ENCODE measurements at places on chromosomes 7 and 10.

DNA sequence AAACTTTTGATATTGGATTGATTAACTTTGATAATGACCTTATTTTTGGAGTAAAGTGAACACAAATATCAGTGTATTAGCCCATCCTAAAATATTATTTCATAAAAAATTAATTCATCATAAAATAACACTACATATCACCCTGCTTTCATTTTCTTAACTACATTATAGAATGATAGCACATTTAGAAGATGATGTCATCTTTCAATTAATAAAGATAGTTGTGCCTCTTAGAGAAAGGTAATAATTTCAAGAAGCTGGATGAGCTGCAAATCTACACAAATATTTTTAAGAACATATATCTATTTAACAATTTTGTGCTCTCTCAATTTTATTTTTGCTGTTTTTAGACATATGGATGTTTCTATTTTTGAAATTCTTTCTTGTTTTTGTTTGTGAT, 126.1 kb downstream of the CNTNAP2 start:
- no peak for DNase-seq

DNA sequence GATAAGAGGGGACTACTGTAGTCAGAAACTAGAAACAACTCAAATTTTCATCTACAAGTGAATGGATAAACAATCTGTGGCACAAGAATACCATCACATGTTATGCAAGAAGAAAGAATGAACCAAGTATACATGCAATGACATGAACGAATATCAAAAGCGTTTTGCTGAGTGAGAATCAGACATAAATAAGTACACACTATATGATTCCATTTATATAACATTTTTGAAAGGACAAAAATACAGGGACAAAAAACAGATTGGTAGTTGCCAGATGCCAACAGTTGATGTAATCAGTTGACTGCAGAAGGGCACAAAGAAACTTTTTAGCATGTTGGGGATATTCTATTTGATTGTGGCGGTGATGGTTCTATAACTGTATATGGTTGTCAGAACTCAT, 33.6 kb downstream of the CTNNA3 start:
- no peak for DNase-seq

DNA sequence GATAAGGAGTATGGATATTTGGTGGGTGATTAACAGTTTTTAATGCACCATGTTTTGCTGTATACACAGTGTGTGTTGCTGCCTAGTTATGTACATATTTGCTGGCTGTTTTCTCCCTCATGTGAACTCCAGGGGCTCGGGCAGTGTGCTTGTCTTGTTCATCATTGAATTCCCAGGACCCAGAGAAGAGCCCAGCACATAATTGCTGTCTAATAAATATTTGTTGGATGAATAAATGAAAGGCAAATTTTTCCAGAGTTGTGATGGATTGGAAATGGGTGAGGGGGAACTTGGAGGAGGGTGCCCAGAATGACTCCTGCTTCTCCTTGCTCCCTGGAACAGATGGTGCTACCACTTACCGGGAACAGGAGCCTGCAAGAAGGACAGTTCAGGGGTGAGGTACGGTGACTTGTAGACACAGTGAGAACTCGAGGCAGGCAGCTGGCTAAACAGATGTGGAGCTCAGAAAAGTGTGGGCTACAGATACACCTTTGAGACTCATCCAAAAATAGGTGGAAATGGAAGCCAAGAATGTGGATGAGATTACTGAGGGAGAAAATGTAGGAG, 586.8 kb upstream of the MGMT start:
- DNase-seq = no peak

DNA sequence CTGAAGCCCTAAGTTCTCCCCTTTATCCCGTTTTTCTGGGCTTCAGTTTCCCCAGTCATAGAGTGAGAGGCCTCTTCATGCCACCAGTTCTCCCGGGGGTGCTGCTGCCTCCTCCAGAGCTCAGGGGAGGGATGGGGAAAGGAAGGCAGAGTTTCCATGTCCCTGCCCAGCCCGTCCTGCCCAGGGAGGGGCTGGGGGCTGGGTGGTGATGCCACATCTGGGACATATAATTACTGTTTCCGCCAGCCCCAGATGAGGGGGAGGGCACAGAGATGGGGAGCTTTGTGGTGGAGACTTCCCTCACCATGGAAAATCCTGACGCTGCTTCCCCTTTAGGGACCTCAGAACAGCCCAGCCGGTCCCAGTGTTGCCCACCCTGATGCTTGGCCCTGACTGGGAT, 4.1 kb downstream of the AQP1 start:
- DNase-seq = no peak

- no peak for DNase-seq
Observed at GRCh38 chr10:27366769-27367168, 126.2 kb upstream of the ACBD5 start.

GRCh38 chr7:97439637-97440214, 292.2 kb upstream of the TAC1 start:
- DNase-seq = no peak

- DNase-seq = no peak
Observed at GRCh38 chr10:63646491-63646890, 125.3 kb downstream of the REEP3 start.

- DNase-seq = peak; percentile 5
Observed at GRCh38 chr10:79562135-79562756, 2.0 kb upstream of the SFTPA2 start.

DNA sequence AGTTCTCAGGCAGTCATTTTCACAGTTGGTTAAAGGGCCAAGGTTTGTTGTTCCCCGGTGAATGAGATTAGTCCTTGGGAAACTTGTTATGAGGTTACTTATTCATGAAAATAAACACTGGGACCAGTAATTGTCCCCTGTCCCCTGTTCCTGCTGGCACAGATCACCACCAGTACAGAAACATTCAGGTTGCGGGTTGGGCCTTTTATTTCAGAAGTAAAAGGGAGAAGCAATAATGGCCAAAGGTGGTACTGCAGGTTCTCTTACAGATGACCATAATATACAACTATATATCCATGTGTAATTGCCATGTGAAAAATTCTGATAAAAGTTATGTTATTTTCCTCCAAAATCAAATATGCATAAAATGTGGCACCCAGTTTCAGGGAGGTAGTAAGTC, 442.0 kb downstream of the SORCS1 start:
- no peak for DNase-seq

DNA sequence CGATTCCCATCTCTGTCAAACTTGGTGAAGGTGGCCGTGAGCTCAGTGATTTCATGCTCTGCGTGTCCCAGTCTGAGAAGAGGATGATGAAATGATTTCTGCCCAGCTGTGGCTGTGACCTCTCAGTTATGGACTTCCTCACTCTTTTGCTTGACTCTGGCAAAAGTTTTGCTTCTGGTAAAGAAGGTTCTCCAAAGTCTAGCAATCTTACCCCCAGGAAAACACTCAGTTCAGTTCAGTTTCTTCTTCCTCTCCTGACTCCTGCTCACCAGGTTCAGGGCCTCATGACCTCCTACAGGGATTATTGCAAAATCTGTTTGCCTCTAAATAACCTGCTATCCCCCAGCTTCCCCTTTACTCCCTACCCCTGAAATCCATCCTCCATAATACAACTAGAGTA, 4.9 kb upstream of the BLOC1S2 start:
- DNase-seq = no peak

GRCh38 chr10:49183596-49184542, 4.3 kb downstream of the TMEM273 start:
- DNase-seq = no peak

DNA sequence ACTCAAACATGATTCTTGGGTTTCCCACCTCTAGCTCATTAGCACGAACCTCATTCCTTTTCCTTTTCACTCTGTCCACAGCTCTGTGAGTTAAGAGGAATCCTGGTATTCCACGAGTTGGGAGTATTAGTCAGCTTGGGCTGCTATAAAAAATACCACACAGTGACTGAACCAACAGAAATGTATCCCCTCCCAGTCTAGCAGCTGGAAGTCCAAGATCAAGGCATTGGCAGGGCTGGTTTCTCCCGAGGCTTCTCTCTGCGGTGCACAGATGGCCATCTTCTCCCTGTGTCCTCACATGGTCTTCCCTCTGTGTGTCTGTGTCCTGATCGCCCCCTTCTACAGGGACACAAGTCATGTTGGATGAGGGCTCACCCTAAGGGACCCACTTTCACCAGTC, 261.6 kb downstream of the TNS3 start:
- DNase-seq = no peak

- no peak for DNase-seq
Observed at GRCh38 chr10:85152496-85152895, 824.1 kb downstream of the CCSER2 start.

DNA sequence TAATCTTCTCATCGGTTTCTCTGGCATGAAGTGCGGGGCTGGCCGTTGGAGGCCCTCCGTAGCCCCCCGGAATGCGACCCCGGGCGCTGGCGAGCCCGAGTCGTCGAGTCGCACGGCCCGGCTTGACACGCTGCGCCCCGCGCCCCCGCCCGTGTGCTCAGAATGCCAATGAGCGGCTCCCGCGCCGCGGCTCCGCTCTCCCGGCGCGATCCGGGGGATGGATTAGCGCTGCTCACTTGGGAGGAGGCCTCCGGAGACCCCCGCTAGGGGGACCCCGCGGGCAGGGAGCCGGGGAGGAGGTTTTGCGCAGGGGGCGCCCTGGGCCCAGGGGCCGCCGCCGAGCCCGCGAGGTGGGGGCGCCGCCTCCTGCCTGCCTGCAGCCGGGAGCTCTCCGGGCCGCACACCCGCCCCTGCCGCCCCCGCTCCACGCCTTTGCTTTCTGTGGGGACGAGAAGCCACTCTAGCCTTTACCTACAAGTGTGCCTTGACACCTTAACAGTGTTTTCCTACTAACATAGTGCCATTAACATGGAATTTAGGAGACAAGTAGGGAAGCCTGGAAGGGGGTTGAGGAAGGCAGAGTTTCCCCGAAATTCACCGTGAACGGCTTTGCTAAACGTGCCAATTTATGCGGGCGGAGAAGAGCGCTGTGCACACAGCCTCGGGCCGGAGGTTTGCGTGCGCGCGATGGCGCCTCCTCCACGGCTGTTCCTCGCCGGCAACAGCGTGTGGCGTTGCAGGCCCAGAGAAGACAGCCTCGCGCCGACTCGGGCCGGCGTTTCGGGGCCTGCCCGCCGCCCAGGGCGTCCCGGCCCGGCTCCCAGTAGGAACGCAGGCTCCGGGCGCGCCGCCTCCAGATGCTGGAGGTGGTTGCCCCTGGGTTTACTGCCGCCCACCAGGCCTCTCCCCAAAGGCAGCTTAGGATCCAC, 7.1 kb downstream of the SHH start:
- peak; percentile 74 for DNase-seq

- no peak for DNase-seq
Observed at GRCh38 chr7:30937416-30937815, 25.8 kb downstream of the AQP1 start.

- no peak for DNase-seq
Observed at GRCh38 chr10:79435271-79436065, 10.0 kb downstream of the ZCCHC24 start.

DNA sequence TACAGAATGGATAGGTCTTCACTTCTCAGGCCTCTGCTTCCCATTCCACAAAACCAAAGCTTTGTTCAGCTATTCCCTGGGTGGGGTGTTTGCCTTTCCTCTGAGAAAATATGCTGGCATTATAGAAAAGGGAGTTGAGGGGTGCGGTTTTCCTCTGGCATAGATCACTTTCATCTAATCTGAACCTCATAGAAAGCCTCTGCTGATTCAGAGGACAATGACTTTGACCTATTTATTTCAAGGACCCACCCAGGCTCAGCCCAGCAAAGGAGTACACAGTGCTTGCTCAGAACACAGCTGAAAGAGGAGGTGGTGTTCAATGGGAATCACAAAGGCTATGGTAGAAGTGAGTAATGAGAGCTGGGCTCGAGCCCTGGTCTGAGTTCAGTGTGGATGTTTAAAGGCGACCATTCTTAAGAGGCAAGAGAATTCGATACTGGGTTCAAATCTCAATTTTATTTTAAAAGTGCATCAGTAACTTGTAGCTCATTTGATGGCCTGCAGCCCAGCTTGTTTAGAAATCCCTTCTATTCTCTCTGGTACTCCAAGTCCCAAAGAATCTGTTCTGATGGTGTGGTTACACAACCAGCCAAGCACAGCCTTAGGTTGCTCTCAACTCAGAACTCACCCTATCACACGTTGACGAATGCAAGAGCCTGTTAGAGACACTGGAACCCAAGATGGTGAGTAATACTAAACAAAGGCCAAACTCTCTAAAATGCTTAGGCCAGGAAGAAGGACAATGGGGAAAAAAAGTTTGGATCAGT, 1012.8 kb downstream of the LRMDA start:
- DNase-seq = no peak

- no peak for DNase-seq
Observed at GRCh38 chr10:125886914-125887512, 5.9 kb upstream of the DHX32 start.

- DNase-seq = no peak
Observed at GRCh38 chr10:1063232-1063865, 7.2 kb downstream of the WDR37 start.

- DNase-seq = no peak
Observed at GRCh38 chr10:53255661-53256205, 483.1 kb upstream of the MBL2 start.

DNA sequence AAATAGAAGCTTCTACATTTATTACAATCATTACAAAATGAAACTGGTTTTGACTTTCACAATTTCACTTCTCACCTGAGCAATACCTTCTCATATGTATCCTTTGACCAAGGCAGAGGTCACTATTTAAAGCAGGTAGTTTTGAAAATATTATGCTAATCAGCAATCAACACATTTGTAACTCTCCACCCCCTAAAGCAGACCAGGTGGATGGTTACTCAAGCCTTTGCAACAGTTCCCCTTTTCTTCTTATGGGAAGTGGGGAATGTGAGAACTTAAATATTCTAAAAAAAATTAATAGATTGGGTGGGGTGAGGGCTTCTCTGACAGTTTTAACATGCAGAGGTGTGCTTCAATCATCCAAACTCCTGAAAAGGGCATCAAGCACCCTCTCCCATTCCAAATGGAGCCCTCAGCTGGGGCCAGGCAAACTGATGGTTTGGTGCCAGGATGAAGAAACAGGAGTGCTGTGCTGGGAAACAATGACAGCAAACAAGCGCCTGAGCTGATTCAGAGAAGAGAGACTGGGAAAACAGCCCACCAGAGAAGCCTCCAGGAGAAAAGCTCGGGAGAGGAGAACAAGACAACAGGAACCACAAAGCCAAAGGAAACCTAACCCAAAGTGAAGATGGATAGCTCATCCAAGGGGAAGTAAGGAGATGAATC, 17.1 kb downstream of the RAPGEF5 start:
- DNase-seq = no peak

DNA sequence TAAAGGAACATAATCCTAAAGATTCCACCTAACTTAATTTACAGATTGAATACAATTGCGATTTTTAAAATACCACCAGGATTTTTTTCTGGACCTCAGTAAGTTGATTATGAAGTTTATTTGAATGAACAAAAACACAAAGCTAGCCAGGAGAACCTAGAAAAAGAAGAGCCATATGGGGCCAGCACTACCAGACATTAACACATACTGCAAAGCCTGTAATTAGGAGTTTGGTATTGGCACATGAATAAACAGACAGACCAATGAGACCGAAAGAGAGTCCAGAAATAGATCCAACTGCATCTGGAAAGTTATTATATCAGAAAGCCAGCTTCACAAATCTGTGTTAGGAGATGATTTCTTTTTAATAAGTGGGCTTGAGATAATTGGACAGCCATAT, 105.5 kb upstream of the CHST15 start:
- no peak for DNase-seq
